Muscle of leg (tissue), 16 donors: ENCODE measurements at places on chromosomes 2 and 18. TPM values are rescaled to one million over a fixed set of nuclear protein-coding genes. Genes with fewer than 3 reads are reported as not detected.
A peak's percentile ranks its signal among the peaks of the same experiment; 100 is the strongest.

Gene ANKRD53
- 0.80 TPM for total RNA-seq

- DNase-seq: no peak
Observed at GRCh38 chr2:181563101-181563692, 93.7 kb downstream of the CERKL start.

DNA sequence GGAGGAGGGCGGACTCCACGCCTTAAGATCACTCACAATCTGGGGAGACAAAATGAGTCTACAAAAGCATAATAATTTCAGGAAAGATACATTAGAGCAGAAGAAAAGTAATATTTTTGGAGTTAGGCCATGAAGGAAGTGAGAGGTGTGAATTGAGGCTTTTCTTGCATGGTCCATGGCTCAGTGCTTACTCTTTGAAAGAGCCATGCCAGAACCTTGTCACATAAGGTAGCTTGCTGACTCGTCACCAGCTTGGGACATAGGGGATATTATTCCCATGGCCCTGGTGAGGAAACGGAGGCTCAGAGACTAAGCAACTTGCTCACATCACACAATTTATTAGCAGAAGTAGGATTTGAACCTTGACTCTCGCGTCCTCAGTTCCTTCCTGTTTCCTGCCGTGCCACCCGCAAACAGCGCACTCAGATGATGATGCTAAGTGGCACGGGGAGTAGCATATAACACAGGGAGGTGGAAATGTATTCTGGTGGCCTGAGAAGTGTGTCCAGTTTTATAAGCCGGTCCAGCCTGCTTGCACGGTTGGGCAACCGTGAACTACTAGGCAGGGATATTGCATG, 312.2 kb upstream of the EPAS1 start:
- DNase-seq: no peak

DNA sequence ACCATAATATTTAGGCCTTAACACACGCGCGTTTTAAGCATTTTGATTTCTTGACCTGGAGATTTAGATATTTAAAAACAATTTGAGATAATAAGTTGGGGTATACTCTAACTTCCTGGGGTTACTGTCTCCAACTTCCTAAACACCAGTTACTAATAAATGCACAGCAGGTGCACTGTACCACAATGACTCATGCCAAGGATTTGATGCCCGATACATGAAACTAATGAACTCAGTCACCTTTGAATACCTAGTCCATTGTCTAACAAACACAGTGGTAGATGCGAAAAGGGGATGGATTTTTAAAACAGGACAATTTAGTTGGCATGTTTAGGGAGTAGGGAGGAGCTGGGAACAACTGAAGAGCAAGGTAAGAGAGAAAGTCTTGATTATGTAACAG, 21.2 kb downstream of the CABYR start:
- no peak for DNase-seq

- DNase-seq: no peak
Observed at GRCh38 chr2:215728504-215729065, 284.8 kb downstream of the MREG start.

GRCh38 chr2:214484239-214484638, 73.4 kb downstream of the VWC2L start:
- peak; percentile 11 for DNase-seq

- no peak for DNase-seq
Observed at GRCh38 chr2:12486205-12487118, 230.3 kb upstream of the TRIB2 start.

DNA sequence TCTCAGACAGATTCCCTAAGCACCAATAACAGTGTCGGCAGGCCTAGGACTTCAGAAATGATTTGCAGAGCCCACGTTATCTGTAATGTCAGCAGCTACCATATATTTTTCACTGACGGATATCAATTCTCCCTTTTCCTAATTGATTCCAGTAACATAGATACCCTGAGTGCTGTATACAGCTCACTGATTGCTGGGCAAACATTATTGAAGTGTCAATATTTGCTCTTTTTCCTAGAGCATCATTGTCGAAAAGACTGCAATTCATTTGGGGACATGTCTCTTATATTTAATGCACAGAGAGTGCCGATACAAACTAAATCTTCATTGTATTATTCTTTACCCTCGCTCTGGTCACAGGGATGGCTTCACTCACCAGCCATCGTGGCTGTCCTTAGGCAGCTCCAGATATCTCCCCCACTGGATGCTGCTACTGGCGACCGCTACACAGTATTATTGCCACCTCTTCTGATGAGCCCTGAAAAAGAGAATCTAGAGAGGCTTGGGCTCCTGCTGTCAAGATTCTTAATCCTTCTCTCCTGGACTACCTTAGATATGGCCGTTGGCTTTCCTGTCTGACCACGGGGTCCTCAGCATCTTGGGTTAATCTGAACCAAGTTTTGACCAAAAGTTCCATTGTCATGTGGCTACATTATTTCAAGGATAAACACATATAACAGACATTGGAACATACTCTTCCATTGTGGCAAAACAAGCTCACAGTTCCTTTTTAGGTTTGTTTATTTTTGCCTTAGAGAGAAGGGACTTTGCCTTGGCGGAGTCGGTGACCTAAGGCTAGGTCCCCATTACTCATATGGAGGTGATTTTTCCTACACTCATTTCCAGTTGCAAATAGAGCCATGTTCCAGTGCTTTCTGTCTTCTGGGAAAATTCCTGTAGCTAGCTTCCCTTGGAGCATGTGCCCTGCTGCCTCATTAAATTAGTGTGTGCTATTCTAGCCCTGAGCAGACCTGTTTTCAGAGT, 105.4 kb downstream of the CPO start:
- DNase-seq: no peak

DNA sequence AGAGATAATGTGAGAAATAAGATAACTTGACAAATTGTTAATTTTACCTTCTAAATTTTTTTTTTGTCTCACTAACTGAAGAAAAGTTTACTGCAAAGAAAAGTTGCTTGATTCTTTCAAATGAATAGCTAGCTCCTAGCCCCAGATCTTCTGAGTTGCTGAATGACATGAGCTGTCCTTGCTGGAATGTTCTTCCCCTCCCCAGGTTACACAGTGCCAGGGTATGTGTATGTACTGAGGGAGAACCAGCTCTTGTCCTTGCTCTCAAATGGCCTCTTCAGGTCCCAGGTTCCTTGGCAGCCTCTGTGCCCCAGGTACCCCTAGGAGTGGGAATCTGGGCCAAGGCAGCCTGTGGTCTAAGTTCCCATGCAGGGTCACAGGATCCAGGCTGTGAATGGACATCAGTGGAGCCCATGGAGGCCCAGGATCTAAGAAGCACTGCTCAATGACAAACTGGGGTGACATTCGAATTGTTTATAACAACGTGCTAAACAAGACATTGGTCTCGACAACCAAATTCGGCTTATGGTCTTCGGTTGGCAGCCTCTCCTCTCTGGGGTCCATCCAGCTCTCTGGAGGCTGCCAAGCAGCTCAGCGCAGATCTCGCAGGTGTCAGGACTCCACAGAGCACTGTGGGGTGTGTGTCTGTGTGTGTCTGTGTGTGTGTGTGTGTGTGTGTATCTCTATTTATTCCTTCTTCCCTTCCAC, 17.1 kb upstream of the INO80C start:
- no peak for DNase-seq

GRCh38 chr2:147293991-147294824, 550.6 kb upstream of the ACVR2A start:
- DNase-seq: no peak
